ENCODE measurements at places on chromosomes 13 and 19.

GRCh38 chr13:66462187-66462586, 767.9 kb downstream of the PCDH9 start:
- no peak for DNase-seq

- DNase-seq, result no peak
Measured at GRCh38 chr13:77430377-77430951, 103.6 kb upstream of the MYCBP2 start.

- DNase-seq, result no peak
Measured at GRCh38 chr13:34926508-34926907, 15.6 kb upstream of the NBEA start.

DNA sequence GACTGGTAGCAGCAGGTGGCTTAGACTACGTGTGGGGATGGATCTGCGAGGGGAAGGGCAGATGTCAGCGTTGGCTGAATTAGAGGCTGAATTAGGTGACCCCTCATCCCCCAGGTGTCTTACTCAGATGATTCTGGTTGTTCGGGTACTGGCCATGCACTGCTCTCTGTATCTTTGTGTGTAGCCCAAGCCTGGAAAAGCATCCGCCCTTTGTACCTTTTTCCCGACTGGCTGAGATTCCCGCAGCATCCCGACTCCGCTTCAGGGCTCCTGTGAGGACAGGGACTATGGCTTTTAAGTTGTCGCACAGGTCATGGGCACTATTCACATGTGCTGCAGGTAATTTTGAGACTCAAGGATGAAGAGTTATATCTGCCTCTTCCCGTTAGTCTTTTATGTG, 7.2 kb downstream of the TFDP1 start:
- no peak for DNase-seq

GRCh38 chr13:53158201-53158600, 129.6 kb downstream of the OLFM4 start:
- no peak for DNase-seq

DNA sequence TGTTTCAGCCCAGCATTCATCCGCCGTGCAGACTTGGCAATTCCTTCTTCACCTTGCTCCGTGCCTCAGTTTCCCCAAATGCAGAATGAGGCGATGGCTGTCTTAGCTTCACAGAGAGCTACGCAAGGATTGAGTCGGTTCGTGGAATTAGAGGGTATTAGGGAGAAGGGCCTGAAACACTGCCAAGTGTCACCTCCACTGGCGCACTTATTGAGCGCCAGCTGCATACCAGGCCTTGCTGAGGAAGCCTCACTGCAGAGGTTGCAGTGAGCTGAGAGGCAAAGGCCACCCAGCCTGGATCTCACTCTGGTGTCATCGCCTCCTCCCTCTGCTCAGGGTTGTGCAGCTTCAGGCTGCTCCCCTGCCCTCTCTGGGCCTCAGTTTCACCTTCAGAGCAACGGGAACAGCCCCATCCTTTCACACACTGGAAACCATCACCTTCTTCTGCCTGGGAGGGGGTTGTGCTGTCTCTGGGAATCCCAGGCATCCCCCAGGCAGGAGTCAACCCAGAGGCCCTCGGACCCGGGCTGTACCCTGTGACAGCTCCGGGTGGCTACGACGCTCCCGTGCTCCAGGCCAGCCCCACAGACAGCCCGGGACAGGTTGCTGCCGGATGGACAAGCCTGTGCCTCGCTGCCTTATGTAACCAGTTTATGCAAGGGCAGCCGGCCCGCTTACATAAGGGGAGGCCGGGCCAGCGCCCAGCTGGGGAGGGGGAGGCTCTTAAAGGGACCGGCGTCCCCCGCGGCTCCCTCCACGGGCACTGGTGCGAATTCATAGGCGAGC, 31.9 kb downstream of the NFIC start:
- DNase-seq, result no peak

- no peak for DNase-seq
Measured at GRCh38 chr13:47859165-47859564, 141.9 kb downstream of the SUCLA2 start.

DNA sequence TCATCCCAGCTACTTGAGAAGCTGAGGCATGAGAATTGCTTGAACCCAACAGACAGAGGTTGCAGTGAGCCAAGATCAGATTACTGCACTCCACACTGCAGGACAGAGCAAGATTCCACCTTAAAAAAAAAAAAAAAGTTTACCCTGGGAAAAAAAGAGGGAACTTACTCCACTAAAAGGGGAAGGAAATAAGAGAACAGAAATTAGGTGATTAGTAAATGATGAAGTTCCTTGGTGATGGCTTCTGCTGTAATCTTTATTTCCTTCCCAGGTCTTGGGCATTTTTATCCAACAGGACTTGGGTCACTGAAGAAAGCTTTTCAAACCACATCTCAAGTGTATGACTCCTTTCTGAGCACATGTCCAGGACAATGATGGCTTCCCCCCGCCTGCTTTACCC, 9.3 kb downstream of the ZNF780A start:
- DNase-seq, result no peak

GRCh38 chr19:29436591-29437103, 89.1 kb upstream of the VSTM2B start:
- no peak for DNase-seq

DNA sequence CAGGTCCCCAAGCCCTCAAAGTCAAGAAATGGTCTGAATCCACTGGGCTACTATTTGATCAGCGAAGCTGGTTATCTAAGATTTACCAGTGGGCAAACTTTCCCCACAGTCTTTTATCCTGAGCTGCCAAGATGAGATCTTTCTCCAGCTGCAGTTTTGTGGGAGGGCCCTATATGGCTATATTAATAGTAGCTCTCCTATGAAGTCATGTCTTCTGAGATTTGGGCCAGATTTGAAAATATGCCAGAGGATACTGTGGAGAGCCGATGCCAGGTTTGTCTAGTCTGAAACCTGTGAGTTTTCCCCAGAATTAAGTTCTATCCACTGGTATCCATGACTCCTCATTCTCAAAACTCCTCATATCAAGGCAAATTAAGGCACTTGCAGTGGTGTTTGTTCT, 173.2 kb downstream of the FLT1 start:
- no peak for DNase-seq

- DNase-seq, result no peak
Measured at GRCh38 chr13:48804821-48805601, 151.3 kb downstream of the CYSLTR2 start.

DNA sequence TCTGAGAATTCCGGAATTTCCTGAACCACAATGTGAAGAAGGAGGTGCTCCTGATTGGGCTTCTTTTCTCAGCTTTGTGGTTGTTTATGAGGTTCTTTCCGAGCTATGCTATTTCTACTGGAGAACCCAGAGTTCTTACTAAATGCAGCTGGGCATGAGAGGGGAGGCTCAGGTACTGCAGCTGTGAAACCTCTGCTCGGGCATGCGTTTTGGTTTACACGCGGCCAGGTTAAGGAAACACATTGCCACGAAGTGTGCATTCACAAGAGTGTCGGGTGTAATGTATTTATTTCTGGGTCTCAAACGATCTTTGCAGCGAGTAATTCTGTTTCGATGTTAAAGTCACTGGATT, 661 bp upstream of the MIR17HG start:
- peak; percentile 7 for DNase-seq

DNA sequence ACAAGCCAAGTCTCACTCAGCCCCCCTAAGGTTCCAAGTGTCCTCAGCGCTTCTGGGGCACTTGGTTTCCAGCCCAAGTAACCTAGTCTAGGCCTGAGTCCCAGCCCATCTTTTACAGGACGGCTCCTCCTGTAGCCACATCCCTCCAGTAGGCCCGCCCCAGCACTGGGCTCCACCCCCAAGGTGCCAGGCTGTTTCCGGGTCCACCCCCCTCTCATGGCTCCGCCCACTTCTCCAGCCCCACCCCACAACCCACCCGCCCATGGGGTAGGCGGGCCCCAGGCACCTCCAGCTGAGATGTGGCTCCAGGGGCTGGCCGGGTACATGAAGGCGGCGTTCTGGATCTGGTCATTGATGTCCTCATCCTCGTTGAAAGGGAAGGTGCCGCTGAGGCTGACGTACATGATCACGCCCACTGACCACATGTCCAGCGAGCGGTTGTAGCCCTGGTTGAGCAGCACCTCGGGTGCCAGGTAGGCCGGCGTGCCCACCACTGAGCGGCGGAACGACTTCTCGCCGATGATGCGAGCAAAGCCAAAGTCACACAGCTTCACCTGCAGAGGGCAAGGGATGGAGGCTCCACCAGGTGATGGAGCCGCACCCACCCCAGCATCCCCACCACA, 17.2 kb upstream of the DACT3 start:
- peak; percentile 27 for DNase-seq

GRCh38 chr19:1967087-1967608, 26.2 kb downstream of the CSNK1G2 start:
- DNase-seq, result no peak

DNA sequence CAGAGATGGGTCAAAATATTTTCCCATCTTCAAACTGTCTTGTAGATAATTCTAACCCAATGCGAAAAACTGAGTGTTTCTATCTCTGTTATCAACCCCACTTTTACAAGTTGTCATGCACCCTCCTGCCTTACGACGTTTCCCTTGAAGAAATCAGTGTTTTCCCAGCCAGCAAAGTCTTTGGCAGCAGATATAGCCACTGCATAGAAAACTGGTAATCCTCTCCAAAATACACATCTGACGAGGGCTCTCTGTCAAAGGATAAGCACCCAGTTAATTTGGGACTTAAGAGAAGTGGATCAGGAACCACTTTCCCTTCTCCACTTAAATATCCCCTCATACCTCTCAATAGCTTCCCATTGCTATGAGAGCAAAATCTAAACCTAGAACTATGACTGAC, 351.9 kb upstream of the MIR17HG start:
- no peak for DNase-seq

- DNase-seq, result no peak
Measured at GRCh38 chr13:47168618-47169017, 271.8 kb upstream of the HTR2A start.

DNA sequence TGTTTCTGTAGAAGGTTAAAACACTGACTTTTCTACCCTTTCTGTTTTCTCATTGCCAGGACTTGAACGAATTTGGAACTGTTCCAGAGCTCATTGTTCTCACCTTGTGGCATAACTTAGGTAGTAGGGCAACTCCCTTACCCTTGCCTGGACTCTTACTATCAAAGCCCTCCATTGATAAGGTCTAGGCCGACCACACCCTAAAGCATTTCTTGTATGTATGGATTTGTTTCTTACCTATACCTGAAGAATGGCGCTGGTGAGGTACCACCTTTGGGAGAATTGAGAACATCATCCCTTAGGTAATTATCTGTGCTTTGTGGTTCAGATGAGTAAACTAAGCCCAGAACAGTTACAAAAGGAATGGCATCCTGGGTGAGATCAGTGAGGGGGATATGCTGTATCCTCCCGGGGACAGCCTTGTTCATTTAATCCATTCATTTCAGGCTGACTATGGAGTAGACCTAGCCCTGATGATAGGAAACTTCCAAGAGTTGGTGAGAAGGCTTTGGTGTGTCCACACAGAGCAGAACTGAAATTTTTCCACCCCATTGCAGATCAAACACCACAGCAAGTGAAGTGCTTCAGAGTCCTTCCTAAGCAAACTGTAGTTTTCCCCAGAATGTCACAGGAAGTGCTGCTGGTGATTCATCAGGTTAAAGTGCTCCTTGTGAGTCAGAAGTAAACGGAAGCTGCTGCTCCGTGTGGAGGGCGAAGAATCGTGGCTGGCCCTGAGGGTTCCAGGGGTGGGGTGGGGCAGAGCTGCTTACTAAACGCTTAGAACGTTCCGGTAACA, 113.0 kb downstream of the TEX26 start:
- DNase-seq, result peak; percentile 55

DNA sequence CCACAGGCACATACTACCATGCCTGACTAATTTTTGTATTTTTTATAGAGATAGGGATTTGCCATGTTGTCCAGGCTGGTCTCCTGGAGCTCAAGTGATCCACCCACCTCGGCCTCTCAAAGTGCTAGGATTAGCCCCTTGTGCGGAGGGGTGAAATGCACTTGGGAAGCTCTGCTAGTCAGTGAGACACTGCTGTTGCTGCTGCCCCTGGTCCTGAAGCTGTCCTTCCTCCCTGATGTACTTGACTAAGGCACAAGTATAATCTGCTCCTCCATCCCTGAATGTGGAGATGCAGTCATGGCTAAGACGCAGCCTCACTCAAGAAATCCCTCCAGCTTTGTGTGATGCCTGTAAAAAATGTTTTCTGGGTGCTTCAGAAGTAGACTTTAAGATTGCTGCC, 124.5 kb downstream of the KCTD15 start:
- no peak for DNase-seq

DNA sequence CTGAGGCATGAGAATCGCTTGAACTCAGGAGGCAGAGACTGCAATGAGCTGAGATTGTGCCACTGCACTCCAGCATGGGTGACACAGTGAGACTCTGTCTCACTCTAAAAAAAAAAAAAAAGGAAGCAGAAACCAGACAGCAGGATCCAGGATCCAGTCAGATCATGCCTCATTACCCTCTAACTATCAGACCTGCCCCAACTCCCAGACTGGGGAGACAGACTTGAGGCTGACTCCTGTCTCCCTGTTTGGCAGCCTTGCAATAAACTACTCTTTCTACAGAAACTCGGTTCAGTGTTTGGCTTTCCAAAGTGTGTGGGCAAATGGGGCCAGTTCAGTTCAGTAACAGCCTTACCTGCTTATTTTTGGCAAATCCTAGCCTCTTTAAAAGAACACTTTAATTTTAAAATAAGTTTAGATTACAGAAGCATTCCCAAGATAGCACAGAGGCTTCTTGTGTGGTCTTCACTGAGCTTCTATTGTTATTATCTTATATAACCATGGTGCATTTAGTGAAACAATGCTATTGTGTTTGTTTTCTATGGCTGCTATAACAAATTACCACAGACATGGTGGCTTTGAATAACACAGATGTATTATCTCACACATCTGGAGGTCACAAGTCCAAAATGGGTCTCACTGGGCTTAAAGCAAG, 18.5 kb downstream of the RASL11A start:
- DNase-seq, result no peak

DNA sequence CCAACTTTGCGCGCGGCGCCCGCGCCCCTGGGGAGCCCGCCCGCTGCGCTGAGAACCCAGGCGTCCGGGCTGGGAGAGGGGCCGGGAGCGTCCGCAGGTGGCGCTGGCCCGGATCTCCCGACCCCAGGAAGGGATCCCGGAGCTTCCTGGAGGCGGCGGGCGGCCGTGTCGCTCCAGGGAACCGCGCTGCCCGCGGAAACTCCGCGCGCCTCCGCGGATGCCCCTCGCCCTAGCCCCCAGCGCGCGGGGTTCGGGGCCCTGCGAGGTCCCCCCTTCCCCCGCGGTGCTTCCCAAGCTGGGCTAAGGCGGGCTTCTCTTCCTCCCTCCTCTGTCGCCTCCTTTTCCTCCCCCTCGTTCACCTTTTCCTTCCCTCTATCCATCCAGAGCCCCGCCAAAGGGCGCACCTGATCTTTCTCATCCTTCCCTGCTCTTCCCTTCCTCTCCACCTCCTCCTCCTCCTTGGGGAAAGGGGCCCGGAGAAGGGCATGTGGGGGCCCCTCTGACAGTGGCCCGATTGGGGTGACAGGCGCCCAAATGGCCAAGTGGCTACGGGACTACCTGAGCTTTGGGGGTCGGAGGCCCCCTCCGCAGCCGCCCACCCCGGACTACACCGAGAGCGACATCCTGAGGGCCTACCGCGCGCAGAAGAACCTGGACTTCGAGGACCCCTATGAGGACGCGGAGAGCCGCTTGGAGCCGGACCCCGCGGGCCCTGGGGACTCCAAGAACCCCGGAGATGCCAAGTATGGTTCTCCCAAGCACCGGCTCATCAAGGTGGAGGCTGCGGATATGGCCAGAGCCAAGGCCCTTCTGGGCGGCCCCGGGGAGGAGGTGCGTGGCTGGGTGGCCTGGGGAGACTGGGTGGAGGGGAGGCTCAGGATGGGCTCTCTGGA, 710 bp downstream of the SHD start:
- DNase-seq, result no peak

- no peak for DNase-seq
Measured at GRCh38 chr13:36975172-36975571, 24.0 kb downstream of the ALG5 start.

GRCh38 chr19:6087074-6087571, 23.2 kb downstream of the RFX2 start:
- DNase-seq, result no peak

GRCh38 chr19:1064661-1065605, 2.0 kb upstream of the ARHGAP45 start:
- DNase-seq, result peak; percentile 51
